Caudate nucleus (tissue), 63 donors: ENCODE measurements at places on chromosomes 12 and 14.

DNA sequence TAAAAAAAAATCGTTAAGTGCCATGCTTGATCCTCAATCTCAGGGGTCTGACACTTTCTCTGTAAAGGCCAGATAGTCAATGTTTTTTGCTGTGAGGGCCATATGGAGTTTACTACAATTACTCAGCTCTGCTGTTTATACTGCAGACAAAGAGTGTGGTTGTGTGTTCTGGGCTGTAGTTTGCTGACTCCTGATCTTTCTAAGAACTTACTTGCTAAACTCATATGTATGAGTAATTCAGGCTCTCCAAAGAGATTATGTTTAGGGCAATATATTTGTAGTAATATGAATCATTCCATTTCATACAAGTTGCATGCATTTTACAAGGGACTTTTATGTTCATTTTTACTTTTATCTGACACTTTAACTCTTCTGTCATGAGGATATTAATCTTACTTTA, 188.2 kb downstream of the TMTC2 start:
- DNase-seq, result no peak

DNA sequence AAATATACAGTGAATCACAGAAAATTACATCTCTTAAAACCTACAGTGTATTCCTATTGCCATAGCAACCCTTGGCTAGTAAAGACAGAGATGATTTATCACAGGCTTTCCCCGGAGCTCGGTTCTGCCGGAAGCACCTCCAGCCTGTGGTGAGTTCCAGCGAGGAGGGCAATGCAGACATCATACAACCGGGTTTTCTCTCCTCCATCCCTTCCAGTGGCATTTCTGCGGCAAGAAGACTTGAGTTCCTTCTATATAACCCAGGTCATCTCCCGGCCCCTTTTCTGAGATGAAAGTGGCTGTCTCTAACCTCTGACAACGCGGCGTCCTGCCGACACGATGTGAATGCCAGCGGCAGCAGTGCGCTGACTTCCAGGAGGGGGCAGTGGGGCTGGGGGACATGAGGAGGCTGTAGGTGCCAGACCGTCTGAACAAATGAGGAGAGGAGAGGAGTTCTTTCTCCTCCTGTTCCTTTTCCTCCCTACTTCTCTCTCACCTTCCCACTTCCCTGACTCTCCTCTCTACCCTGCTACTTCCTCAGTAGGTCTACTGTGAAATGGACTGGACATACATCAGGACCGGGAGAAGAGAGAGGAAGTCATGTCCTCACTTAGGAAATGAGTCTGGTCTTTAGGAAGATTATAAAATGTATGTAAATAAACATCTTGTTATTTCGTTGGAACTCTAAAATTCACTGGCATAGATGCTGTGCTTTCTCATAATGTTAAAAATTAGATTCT, 68.6 kb upstream of the MAX start:
- DNase-seq, result peak; percentile 45

- no peak for DNase-seq
These were observed 60.4 kb upstream of the ARID2 start for GRCh38 chr12:45669093-45669492.

DNA sequence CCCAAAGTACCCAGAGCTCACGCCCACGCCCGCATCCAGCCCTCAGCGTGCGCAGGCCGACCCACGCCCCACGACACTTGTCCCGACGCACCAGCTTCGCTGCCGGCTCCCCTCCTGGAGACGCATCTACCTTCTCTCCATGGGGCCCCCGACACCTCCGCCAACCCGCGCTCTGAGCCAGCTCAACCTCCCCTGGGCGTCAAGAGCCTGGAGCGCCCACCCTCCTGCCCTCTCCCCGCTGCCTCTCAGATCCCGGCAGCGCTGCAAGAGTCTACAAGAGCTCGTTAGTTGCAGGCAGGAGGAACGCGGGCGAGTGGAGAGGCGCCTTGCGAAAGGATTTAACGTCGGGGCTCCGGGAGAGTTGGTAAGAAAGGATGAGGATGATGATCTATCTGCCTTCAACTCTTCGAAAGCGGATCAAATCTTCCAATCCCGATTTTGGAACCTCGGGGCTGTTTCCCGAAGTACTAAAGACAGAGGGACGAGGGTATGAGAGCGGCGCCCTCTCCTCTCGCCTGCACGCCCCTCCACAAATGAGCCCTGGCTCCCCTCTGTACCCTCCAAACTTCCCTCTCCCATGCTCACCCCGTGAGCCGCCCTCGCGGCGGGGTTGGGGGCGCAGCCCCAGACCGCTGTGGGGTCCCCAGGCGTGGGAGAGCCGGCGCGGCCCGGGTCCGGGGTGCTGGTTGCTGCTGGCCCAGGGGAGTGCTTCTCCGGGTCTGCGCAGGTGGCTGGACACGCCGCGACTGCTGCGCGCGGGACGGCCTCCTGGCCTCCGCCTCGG, 979 bp downstream of the LTBP2 start:
- DNase-seq, result no peak

DNA sequence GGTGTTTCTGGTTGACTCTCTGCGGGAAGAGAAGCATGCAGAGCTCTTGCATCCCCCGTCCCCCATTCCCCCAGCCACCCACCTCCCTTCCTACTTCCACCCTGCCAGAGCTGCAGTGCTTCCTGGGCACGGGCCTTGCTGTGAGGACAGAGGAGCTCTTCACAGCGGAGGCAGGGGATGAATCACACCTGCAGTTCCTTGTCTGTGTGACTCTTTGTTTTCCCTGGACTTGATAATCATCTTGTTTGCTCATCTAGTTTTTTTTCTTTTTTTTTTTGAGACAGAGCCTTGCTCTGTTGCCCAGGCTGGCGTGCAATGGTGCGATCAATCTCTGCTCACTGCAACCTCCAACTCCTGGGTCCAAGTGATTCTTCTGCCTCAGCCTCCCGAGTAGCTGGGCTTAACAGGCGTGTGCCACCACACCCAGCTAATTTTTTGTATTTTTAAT, 27.8 kb downstream of the ANKRD9 start:
- no peak for DNase-seq

DNA sequence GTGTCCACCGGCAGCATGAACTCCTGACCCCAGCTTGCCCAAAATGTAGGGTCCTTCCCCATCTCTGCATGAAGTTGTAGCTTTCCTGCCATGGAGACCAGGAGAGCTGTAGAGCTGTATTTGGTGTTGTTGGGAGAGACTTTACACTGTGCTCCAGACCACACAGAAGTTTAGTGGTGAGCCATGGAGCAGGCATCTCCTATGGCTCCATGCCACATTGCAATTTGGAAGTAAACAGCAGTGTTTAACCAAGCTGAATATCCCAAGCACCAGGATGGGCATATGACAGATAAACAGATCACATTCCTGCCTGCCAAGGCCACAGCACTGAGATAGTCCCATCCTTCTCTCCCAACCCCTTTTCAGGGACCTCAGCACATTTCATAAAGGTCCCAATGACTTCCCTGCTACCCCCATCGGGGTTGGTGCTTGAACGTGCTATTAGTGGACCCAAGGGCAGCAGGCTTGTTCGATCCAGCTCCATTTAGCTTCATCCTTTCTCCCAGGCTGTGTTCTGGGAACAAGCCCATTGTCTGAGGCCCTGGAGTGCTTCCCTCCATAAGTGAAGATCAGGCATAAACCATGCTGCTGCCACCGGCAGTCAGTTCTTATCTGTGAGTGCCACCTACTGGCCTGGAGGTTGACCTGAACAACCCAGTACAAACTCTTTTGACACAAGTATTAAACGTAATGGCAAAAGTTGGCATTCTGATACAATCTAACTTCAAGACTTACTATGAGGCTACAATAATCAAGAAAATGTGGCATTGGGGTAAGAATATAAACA, 172.3 kb upstream of the ATXN7L3B start:
- no peak for DNase-seq

DNA sequence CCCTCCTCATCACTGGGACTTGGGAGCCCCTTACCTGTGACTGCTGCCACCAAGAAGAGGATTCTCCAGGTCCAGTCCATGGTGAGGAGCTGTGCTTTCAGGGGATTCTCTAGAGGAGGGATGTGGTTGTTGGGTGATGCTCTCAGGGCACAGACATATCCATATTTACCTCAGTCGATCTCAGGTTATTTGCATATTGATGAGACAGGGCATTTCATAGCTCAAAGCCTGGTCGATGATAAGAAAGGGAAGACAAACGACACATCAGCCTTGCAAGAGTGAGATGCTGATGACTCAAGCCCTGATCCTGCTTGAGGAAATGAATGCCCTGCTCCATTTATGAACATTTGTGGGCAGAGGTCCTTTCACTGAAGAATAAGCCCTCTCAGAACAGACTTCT, 981.0 kb downstream of the TMEM121 start:
- no peak for DNase-seq

DNA sequence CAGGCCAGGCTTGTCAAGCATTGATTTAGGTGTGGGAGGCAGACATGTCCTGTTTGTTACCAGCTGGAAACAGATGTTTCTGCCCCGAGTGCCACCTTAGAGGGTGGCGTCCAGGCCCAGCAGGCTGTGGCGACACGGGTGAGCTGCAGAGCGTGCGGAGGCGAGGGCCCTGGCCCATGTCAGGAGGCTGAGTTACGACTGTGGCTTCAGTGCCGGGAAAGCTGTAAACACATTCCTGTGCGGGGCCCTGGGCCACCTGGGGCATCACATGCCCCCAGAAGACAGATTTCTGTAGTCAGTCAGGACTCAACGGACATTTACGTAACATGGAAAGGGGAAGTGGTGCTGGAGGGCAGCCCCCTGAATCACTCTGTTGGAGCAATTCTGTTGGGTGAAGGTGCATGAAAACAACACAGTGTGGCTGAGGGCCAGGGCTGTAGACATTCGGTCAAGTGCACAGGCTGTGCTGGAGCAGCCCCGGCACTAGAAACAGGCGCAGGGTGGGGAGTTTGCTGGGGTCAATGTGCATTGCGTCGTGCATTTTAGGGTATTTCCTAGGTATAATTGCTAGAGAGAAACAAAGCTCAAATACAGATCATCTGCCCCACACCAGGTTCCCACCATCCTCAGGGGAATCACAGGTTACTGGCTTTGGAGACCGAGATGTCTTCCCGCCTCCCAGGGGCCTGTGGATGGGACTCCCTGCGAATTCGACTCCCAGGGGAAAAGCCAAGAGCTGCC, 291.8 kb downstream of the TMEM121 start:
- DNase-seq, result no peak

DNA sequence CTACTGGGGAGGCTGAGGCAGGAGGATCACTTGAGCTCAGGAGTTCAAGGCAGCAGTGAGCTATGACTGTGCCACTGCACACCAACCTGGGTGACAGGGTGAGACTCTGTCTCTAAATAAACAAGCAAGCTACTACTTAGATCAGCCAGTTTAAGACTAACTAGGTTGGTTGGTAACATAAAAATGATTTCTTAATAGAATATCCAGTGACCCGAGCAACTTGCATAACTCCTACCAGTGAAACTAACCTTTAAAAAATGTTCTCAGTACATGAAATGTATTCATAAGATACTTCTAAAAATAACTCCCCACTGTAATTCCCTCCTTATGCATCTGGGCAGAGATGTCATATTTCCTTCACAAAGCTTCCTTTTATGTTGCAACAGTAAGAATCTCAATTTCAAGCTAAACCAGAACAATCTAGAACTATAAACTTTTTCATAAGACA, 15.9 kb downstream of the TAOK3 start:
- no peak for DNase-seq

- no peak for DNase-seq
These were observed 8.2 kb downstream of the SIX1 start for GRCh38 chr14:60640859-60641741.

- no peak for DNase-seq
These were observed 96.6 kb downstream of the APAF1 start for GRCh38 chr12:98741556-98742265.

GRCh38 chr14:64296561-64296960, 2.4 kb upstream of the ESR2 start:
- DNase-seq, result no peak

GRCh38 chr12:49548481-49548821, 9.6 kb downstream of the KCNH3 start:
- no peak for DNase-seq

DNA sequence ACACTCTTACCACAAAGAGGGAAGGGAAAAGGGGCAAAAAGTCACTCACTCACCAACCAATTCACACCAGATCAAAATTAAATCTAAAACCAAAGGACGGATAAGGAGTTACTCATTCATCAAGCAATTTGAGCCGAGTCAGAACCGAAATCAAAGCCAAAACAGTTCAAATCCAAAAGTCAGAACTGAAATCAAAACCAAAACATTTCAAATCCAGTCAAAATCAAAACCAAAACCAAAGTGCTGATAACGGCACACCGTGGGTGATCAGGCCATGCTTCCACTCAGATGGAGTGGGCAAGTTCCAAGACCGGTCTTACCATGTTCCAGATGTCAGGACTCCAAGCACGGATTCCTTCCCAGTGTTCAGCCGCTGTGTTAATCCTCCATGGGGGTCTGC, 139.5 kb downstream of the SLC38A6 start:
- DNase-seq, result no peak

GRCh38 chr12:27554421-27555186, 30.6 kb downstream of the PPFIBP1 start:
- DNase-seq, result no peak

- no peak for DNase-seq
These were observed 1.8 kb downstream of the C1R start for GRCh38 chr12:7090222-7090998.

- peak; percentile 28 for DNase-seq
These were observed 3.0 kb downstream of the WNT1 start for GRCh38 chr12:48980953-48981756.

GRCh38 chr12:120397824-120398540, 29.0 kb upstream of the MSI1 start:
- peak; percentile 34 for DNase-seq

DNA sequence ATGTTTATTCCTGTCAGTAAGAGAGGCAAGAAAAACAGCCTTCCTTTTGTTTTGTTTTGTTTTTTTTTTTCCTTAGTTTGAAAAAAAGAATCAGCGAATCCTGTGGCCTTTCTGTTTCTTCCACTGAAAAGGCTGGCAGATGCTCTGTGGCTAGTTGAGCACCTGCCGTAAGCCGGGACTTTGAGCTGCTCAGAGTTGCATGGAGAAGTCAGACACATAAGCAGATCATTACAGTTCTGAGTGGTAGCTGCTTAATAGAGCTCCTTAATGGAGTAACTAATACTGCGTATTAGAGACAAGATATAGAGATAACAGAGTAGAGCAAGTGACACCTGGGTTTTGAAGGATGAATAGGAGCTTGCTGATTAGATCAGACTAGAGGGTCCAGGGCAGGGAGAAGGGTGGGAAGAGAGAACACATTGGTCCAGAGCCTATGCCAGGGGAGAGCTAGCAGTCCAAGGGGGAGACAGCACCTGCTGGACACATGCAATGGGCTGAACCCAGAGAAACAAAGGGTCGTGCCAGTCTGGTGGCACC, 129.4 kb downstream of the TSPAN9 start:
- no peak for DNase-seq
